ENCODE measurements at places on chromosomes 2 and 18. TPM values are rescaled to one million over a fixed set of nuclear protein-coding genes. Genes with fewer than 3 reads are reported as not detected.
A peak's percentile ranks its signal among the peaks of the same experiment; 100 is the strongest.

DNA sequence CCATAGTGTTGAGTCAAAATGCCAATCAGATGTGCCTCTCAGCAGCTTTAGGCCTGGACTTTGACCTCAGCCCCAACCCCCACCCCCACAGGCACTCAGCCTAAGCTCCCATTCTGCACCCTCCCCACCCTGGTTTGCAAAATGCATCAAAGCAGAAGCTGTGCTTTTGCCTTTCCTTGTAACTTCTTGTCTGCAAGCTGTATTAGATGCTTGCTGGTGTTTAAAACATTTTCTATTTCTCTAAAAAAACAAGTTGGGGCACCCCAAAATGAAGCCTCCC lies 26.6 kb upstream of the STEAP3 start:
- no peak for DNase-seq

DNA sequence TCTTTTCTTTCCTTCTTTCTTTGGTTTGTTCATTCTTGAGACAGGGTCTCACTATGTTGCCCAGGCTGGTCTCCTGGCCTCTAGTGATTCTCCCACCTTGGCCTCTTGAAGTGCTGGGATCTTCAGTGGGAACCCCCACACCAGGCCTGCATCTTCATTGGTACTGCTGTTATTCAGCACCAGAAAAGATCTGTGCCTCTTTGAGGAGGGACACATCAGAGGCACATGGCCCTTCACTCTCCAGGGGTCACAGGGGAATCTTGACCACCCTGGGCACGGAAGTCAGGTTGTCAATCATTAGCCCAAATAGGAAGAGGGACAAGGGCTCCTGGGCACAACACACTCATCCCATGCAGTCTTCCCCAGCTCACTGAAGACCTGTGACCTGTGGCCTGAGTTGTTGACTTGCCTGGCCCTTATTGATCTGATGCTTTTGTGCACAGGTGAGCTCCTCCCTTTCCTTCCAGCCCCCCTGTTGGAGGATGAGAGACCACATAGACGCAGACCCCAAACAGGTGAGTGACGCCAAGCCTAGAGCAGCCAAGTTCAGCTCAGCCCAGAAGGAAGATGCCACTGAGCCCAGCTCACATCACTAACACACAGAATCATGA lies 33.0 kb upstream of the ODC1 start:
- DNase-seq = no peak

DNA sequence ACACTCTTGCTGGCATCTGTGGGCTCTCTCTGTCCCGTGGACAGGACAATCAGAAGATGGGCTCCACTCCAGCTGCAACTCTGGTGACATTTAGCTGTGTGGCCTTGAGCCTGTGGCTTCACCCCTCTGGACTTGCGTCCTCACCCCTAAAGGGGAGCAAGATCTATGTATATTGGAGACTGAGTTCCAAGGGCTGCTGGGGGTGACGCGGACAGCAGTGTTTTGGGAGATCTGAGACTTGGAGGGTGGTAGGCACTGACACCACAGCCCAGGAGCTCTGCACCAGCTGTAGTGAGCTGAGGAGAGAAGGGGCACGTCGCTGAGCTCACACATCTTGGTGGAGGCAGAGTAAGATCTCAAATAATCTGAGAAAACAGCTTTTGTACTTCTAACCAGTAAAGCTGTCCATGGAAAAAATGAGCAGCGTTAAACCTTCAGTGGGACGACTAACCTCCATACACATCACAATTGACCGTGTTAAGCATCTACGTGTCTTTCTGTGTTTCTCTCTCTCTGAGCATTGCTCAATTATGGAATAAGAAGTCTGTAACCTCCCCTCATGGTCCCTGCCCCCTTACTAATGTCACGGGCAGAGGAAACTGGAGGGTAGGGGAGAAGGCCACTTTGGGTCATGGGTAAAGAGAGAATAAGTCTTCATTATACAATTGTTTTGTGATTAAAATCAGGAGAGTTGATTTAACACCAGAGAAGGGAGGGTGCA lies 85.8 kb downstream of the SH3RF3 start:
- peak; percentile 24 for DNase-seq

The TMEM37 gene
- total RNA-seq = not detected

DNA sequence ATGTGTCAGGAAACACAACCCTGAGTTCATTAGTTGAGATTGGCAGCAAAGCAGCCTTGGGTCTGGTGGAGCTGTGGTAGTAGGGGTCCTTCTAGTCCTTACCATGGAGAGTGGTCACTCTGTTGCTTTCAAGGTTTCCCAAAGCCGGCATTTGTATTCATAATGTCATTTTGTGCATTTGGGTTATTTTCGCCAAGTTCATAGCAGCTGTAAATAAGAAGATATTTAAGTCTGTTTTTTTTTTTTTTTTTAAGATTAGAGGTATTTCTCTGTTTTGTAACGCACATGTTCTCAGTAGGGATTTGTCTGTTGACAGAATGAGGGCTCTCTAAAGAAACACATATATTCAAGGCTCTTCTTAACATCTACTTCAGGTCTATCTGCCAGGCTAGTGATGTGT lies 114.1 kb downstream of the PRPF40A start:
- no peak for DNase-seq

DNA sequence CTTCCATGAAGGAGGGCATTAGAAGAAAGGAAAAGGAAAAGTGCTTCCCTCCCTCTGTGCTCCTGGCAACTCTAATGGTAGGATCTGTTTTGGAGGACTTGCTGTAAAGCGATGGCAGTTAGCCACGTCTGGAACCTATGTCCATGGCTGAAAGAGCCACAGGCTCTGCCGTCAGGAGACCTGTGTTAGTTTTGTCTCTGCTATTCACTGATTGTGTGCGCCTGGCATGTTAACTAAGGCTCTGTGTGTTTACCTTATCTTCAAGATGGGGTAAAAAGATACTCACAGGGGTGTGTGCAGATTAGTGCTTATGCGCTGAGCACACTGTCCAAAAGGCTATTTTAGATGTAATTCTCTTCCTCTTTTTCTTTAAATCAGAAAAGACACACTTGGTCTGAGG lies 109.8 kb upstream of the LTBP1 start:
- no peak for DNase-seq

DNA sequence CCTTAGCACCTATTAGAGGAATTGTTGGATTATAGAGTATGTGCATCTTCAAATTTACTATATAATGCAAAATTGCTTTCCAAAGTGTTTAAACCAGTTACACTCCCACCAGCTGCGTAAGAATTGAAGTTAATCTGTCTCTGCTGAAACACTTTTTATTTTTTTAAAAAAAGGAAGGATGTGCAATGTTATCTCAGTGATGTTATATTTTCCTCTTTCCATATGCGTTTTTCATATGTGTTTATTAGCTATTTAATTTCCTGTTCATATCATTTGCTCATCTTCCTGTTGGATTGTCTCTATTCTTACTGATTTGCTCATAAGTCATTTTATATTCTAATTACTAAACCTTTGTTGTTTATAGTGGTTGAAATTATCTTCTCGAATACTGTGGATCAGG lies 63.2 kb upstream of the RFX8 start:
- DNase-seq = no peak

The GALR1 gene
- not detected for total RNA-seq

- no peak for DNase-seq
Measured at GRCh38 chr2:192194265-192194865, 368 bp downstream of the TMEFF2 start.

The AQP12A gene
- total RNA-seq = not detected

DNA sequence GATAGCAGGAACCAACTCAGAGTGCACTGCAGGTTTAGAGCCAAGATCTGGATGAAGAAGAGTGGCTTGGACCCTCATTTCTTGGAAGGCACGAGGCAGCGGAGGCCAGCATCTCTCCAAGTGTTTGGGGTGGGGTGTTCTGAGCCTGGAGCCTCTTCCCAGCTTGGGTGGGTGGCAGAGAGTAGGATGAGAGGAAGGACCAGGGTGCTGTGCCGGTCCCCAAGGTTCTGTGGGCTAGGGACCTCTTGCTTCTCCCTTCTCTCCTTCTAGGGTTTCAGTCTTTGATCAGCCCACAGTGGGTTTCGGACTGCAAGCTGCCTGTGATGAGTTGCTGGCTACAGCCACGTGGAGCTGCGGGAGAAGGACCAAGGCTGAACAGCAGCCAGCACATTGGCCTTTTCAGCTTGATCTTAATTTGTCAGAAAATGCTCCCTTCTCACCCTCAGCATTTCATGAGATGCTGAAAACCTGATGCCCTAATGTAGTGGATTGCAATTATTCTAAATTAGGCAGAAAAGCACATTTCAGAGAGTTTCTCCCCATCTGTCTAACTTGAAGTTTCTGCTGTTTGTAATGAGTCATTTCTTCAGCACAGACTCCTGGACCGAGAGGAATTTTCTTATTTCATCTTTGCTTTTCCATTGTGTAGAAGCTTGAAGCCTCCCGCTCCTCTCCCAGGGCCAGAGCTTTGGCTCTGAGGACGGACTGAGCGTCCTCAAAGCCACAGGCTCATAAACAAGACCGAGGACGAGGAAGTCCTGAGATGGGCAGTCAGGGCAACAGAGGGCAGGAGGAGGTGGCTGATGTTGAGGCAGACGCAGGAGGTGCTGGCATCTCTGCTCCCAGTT lies 99.1 kb upstream of the HDAC4 start:
- DNase-seq = no peak
